Suppressor macrophage treated with lipopolysaccharide for 4 hours (primary cell): ENCODE measurements at places on chromosomes 5 and 9.

GRCh38 chr5:36744773-36745589 lies 131.6 kb upstream of the NIPBL start:
- peak; percentile 61 for DNase-seq

- no peak for DNase-seq
These were observed 29.8 kb downstream of the MRRF start for GRCh38 chr9:122294531-122294930.

GRCh38 chr5:65152131-65152530 lies 329.6 kb downstream of the ADAMTS6 start:
- no peak for DNase-seq

DNA sequence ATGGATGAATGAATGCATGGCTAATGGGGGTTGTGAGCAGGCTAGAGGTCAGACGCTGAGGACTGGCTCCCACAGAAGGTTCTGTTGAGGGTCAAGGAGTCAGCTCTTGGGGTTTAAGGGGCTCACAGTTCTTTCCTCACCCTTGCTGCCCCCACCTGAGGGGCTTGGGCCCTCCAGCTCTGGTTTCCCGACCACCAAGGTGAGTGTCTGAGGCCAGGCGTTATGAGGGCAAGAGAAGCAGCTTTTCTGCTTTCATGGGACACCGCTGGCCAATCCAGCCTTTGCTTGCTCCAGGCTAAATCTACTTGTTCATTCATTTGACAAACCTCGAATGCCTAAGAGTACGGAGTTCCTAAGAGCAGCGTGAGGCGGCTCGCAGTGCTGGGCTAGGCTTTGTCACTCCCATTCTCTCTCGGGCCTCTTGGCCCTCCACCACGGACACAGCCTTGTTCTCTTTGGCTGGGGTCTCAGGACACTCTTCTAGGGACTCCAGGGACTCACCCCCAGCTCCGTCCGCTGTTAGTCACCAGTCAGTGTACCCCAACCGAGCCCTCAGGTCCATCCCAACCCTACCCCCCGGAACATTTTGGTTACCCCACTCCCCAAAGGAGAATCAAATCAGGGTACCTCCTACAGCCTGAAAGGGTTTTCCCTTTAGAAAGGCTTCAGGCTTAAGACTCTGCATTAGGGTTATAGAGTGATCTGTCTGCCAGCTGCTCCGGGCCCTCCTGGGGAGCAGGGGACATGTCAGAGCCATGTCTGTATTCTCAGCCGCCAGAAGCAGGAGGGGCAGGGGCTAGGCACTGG lies 210.1 kb upstream of the MVB12B start:
- DNase-seq = no peak

- no peak for DNase-seq
These were observed 73.5 kb downstream of the C9orf57 start for GRCh38 chr9:71986900-71987299.

GRCh38 chr9:29564564-29564963 lies 1991.3 kb upstream of the C9orf72 start:
- no peak for DNase-seq

- peak; percentile 91 for DNase-seq
These were observed 813 bp downstream of the HNRNPK start for GRCh38 chr9:83978992-83979811.

DNA sequence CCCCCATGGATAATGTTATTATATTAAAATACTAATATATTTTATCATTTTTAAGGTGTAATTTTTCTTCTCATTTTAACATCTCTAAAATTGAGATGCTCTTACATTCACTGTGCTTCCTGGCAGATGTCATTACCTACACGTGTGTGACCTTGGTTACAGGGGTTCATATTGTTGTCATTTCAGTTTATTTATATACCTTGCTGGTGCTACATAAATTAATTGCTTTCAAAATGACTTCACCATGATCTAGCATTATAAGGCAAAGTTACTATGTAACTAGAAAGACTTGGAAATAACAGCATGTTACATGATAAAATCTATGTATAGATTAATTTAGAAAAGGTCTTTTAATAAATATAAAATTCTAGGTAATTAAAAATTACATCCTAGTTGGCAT lies 60.9 kb downstream of the ARHGEF28 start:
- DNase-seq = no peak

DNA sequence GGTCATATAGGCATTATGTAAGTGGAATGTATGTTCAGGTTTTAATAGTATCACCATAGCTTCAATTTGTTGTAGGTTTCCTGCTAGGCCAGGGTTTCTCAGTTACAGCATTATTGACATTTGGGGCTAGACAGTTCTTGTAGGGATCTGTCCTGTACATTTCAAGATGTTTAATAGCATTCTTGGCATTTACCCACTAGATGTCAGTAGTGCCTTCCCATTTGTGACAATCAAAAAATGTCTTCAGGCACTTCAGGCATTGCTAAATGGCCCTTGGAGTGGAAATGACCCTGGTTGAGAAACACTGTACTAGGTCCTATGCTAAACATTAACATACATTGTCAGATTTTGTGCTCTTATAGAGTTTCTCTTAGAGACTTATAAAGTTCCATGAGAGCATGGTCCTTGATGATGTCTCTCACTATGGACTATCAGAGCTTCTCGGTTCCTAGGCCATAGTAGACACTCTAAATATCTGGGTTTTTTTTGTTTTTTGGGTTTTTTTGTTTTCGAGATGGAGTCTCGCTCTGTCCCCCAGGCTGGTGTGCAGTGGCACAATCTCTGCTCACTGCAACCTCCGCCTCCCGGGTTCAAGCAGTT lies 1.4 kb downstream of the KIF20A start:
- DNase-seq = peak; percentile 76

GRCh38 chr5:134466241-134467069 lies 54.8 kb upstream of the CDKN2AIPNL start:
- DNase-seq = peak; percentile 58

DNA sequence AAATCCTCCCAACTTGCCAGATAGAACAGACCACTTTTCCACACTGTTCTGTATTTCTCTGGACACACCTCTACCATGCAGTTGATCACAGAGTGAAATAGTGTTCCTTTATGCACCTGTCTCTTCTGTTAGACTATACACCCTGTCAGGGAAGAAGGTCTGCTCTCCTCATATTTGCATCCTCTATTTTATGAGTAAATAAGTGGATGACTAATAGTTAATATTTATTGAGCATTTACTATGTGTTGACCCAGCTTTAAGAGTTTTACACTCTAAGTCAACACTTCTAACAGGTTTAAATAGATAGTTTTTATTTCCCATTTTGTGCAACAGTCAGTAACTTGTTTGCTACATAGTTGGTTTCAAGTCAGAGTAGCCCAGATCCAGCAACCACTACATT lies 452.8 kb upstream of the MPDZ start:
- DNase-seq = no peak

GRCh38 chr9:90059436-90059835 lies 454.6 kb downstream of the GADD45G start:
- DNase-seq = no peak

- no peak for DNase-seq
These were observed 146.1 kb downstream of the MAST4 start for GRCh38 chr5:66742083-66742895.

GRCh38 chr5:72511774-72512592 lies 4.8 kb upstream of the ZNF366 start:
- DNase-seq = peak; percentile 56

- DNase-seq = no peak
These were observed 109.6 kb downstream of the ADAMTS2 start for GRCh38 chr5:179235416-179236400.

DNA sequence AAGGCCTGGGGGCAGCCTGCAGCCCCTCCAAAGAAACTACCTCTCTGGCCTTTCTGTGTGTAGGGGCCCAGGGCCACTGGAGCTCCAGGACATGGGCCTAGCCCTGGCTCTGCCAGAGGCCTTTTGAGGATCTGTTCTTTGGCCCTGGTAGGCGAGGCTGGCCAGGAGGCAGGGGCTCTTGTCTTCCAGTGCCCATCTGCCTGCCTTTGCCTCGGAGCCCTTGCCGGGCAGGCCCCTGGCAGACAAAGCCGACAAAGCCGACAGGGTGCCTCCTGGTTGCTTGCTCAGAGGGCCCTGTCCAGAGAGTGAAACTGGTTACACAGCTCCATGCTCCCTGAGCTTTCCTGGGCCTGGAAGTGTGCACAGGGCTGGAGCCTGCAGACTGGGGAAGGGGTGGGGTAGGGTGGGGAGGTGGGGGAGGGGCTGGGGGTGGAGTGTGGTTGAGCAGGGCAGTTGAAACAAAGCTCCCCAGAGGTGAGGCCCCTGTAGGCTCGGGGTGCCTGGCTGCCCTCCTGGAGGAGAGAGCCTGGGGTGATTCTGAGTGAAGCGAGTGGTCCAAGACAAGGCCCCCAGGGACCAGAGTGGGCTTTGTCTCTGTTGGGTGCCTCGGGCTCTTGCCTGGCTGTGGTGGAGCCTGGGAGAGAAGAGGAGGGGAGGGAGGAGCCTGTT lies 29.3 kb downstream of the PTPA start:
- DNase-seq = peak; percentile 34

GRCh38 chr9:76618762-76619161 lies 145.5 kb upstream of the PCA3 start:
- peak; percentile 64 for DNase-seq

DNA sequence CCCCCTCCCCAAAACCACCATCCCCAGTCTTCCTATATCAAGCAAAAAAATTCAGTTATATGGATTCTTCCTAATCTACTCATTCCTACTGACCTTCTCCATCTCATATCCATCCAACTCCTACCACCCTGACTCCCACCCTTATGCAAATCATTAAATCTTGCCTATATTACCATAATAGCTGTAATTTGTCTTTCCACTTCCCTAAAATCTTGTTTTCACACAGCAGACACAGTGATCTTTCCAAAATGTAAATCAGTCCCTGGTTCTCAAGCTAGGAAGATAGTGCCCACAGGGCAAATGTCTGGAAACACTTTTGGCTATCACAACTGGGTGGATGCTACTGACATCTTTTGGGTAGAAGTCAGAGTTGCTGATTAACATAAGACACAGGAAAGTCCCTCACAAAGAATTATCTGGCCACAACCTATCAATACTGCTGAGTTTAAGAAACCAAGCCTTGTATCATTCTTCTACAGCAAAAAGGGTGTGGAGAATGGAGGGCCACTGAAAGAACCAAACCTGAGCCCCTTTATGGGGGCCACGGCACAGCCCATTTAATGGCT lies 1.4 kb downstream of the SRA1 start:
- peak; percentile 35 for DNase-seq

- no peak for DNase-seq
These were observed 1.1 kb upstream of the S1PR3 start for GRCh38 chr9:88990041-88990728.

GRCh38 chr5:151344088-151344487 lies 3.3 kb downstream of the SLC36A2 start:
- no peak for DNase-seq

- DNase-seq = no peak
These were observed 8.3 kb downstream of the LPCAT1 start for GRCh38 chr5:1515311-1515920.

GRCh38 chr9:6634444-6634843 lies 11.1 kb downstream of the GLDC start:
- no peak for DNase-seq

GRCh38 chr9:17216011-17216410 lies 81.2 kb downstream of the CNTLN start:
- DNase-seq = no peak

- no peak for DNase-seq
These were observed 6.0 kb upstream of the EXOSC2 start for GRCh38 chr9:130687615-130688014.

- peak; percentile 41 for DNase-seq
These were observed 192.7 kb downstream of the GNA14 start for GRCh38 chr9:77455312-77455927.

DNA sequence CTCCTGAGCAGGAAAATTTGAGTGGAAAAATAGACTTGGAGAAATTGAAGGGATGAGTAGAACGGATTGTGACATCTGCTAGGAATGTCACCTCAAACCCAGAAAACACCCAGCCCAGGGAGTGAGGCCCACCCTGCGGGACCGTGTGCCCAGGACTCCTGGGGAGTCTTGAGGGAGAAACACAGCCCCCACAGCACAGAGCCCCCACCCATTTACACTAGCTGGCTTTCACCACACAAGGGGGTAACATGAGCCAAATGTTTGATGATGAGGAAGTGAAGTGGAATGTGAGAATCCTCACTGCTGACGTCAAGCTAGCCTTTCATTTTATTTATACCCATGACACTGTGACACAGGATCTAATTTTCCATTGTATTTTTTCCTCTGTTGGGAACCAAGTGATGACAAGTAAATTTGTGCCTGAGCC lies 42.8 kb upstream of the PDE8B start:
- DNase-seq = no peak

GRCh38 chr5:6858419-6858818 lies 145.2 kb downstream of the TENT4A start:
- DNase-seq = no peak

- DNase-seq = no peak
These were observed 20.5 kb downstream of the ZNF131 start for GRCh38 chr5:43141211-43141610.

DNA sequence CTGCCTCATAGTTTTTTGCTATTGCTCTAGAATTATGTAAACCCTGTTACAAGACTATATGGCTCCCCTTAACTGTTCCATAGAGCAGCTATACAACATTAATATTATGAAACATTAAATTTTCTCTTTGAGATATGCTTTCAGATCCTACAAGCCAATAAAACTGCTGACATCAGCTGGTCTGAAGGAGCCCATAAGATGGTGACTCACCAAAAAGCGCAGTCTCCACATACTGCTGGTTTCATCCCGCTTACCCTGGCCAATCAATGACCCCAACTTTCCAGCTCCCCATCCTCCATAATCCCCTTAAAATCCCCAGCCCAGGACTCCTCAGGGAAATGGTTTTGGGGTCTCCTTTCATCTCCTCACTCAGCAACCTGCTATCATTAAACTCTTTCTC lies 172.7 kb downstream of the NSG2 start:
- DNase-seq = no peak

DNA sequence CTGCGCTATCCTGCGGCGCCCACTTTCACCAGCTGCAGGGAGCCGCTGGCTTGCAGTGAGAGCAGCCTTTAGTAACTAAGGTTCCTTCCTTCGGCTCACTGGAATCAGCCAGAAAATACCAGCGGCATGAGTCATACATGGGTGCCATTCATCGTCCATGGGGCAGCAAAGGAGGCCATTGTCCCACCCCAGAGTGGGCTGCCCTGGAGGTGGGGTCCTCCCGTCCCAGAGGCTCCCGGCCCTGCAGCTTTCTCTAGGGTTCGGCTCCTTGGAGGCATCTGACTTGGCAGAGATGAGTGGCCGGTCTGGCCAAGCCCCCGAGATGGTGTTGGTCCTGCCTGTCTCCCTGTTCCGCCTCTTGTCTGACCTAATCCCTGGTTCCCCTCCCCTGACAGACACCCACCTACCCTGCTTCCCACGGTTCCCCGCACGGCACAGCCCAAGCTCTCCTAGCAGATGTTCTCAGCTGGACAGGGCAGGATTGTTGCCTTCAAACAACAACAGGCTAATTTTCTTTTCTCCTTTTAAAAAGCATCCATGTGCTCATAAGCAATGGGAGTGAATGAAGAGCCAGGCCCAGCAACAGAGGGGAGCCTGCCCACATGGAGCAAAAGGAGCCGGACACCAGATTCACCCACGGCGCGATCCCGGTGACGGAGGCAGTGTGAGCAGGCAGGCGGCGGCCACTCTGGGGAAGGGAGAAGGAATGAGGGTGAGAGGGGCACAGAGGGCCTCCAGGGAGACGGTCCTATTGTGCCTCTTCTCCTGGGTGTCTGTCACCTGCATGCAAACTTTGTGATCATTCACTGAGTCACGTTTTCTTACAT lies 97.0 kb upstream of the COL5A1 start:
- DNase-seq = no peak

- DNase-seq = no peak
These were observed 6.9 kb downstream of the IL17B start for GRCh38 chr5:149372076-149372795.
